Esophagus muscularis mucosa (tissue), 4 donors: ENCODE measurements at places on chromosomes 13 and 19. TPM values are rescaled to one million over a fixed set of nuclear protein-coding genes. Genes with fewer than 3 reads are reported as not detected.

DNA sequence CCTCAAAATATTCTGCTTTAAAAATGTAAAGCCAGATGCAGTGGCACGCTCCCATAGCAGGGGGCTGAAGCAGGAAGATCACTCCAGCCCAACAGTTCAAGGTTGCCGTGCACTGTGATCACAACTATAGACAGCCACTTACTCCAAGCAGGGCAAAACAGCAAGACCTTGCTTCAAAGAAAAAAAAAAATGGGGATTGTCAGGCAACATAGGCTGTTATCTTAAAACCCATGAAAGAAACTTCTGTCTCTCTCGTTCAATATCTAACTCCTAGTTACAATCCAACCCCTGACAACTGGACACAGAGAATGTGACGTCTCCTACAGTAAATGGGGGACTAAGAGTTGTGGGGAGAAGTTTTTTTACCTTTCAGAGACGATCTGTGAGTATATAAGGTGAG, 17.4 kb downstream of the ELF1 start:
- no peak for DNase-seq

DNA sequence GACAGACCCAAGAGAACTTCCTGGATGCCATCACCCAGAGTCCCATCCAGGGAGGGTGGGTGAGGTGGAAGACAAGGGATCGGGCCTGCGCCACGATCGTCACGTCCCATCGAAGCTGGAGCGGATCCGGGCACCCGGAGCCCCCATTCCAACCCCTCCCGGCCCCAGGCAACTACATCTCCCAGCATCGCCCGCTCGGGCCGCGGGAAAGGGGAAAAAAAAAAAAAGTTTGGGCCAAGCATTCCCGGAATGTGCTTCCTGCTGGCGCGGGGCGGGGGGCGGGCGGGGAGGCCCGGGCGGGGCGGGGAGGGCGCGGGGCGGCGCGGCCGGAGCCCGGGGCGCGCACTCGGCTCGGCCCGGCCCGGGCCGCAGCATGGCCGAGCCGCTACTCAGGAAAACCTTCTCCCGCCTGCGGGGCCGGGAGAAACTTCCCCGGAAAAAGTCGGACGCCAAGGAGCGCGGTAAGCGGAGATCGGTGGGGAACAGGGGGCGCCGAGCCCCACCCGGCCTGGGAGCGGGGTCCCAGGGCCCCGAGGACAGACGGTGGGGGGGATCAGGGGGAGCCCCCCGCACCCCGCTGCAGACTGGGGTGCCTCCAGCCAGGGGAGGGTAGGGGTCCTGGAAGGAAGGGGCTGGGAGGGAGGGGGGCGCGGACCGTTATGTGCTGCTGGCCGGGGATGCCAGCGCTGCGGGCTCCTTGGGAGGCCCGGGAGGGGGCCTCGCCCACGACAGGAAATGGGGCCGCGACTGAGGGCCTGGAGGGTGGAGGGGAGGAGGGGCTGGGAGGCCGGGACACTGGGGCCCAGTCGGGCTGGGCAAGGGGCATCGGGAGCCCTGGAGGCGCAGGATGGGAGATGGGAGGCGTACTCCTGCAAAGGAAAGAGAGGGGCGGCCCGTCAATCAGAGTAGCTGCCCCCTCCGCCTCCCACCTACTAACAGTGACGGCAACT, at the start of gene SYDE1:
TSS of gene SYDE1 (plus strand) at position 341 of the 950 bp plus-strand sequence. CDS start at position 374, 33 bp downstream.
- DNase-seq: no peak

DNA sequence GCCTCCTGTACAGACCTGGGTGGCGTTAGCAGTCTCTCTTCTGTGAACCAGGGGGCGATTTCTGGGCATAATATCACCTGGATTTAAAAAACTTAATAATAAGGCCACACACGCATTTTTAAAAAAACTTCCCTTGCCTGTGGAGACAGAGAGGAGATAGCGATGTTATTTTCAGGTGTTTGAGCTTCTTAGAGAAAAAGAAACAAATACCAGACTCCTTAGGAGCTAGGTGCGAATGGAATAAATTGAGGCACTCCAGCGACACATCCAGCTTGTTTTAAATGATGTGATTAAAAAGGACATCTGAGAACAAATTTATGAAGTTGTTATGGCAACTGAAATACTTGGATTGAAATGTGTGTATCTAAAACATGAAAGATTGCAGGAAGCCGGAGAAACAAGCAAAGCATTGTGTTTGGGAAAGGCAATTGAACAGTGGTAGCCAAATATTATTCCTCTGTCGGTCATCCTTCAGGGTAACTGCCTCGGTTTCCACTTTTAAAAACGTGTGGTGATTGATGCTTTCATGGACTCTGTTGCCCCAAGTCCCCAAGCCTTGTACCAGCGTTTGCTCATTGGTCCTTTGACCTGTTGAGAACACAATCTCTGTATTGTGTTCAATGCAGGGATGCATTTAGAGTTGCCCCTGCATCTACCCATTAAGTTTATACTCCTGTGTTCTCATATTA, 158.7 kb downstream of the TM9SF2 start:
- peak; percentile 21 for DNase-seq

DNA sequence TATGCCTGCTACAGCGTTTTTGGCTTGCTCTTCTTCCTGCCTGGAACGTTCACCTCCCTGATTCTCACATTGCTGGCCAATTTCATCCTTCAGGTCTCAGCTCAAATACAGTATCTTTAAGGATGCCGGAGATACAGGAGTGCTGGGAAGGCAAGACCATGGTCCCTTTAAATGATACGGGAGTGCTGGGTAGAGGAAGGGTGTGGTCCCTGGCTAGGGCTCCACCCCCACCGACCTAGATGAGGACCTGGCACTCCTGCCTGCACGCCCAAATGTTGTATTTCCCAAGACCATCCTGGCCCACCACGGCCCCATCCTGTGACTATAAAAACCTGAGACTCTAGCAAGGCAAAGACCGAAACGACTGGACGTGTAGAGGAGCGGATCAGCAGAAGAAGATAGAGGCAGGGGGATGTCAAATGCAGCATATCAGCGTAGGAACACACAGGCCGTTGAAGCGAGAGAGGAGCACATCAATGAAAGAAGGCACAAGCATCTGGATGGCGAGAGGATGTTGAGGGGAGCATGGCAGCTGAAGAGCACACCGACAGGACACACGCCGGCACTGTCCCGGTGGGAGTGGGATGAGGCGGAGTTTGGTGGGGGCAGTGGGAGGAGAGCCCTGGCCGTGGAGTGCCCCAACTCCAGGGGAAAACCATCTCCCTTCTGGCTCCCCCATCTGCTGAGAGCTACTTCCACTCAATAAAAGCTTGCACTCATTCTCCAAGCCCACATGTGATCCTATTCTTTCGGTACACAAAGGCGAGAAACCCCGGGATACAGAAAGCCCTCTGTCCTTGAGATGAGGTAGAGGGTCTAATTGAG, 74.0 kb downstream of the PCDH9 start:
- no peak for DNase-seq

DNA sequence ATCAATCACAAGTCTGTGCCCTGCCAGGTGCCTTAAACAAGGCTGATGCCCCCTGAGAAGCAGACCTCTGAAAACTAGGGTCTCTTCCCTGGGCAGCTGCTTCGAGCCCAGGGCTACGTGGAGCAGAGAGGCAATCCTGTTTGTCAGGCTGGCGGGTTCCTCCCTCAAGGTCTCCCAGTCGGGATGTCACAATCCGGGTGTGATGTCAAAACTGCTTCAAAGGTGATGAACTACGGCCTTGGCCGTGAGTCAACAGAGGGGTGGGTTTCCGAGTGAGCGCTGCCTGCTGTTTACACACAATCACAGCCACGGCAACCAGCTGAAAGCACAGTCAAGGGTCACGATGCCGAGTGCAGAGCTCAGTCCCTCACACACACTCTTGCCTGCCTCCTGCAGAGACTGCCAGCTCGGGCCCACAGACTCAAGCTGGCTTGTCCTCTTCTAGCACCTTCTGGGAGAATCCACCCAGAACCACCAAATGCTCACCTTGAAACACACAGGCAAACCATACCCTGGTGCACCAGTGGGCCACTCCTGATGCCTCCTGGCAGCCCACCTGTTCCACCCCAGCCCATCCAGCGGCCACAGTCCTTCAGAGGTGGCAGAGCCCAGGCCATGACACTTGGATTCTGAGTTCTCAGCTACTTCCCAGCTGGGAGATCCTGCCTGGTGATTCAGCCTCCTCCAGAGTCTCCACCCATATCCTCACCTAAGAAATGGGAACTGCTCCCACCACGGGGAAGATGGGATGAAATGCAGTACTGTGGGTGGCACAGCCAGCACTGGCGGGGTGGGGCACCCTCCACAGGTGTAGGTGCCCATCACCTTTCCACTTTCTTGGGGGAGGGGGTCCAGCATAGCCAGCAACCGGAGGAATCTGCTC, 6.8 kb downstream of the ELL start:
- no peak for DNase-seq

DNA sequence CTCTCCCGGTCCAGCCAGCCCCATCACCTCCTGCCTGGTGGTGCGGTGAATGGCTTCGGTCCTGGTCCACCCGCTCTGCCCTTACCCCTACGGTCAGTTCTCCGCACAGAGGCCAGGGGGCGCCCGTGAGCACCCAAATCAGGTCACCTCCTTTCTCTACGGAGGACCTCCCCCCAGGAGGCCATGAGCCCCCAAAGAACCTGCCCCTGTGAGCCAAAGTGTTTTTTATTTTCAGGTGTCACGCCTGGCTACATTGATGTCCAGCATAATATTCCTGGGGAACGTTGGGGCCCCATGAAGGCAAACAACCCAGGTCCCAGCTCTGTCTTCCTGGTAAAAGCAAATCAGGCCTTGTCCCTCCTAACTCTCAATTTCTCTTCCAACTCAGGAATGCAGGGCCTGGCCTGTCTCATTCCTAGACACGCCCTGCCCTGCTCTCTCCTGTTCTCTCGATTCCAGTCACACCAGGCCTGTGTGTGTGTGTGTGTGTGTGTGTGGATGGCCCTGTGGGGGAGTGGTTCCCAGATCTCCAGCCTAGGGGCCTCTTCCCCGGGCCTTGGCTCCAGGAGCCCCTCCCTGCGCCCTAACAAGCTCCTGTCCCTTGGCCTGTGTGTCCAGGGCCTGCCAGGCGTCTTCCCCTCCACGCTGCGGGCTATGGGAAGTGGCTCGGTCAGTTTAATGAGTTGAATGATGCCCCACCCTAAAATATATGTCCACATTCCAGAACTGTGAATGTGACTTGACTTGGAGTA, 9.7 kb upstream of the GIPC1 start:
- no peak for DNase-seq

GRCh38 chr13:111042661-111043226, 72.4 kb upstream of the ARHGEF7 start:
- DNase-seq: peak; percentile 92

GRCh38 chr13:75445717-75446499, 36.1 kb downstream of the TBC1D4 start:
- DNase-seq: no peak

DNA sequence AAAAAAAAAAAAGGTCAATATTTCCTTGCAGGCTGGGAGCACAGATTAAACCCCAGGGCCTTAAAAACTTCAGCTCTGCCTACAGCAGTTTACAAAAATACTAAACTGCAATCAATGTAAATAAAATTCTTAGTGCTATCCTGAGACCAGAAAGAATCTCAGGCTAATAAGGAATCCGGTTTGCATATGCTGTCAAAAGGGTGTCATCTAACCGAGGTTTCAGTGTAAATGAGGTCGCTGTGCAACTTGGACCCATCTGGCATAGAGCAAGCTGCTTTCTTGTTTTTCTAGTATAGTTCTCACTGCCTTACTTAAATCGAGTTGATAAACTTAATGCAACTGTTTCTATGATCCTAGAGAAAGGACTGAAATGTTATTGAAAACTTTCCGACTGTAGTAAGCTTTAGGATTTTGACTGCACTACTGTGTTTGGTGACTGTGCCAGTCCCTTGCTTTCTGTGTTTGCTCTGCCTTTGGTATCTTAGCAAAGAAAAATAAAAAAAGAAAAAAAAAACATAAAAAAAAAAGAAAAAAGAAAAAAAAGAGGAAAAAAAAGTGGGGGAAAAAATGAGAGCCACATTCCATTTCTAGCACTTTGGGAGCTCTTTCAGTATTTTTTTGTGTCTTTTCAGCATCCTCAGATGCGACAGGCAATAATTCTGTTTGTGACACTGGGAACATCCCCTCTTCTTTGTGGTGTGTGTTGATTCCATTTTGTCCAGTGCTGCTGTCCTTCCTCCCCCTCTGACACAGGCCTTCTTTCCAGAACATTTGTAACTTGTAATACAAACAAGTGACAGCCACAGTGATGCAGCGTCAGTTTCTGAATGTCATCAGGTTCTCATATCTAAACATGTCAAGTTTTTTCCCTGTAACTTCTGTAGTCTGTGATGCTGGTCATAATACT, 340.5 kb downstream of the ZNF536 start:
- no peak for DNase-seq

Gene ZNF709
- 2.0 TPM for total RNA-seq

Gene KIR2DL4
- not detected for total RNA-seq

Gene CRX
- not detected for total RNA-seq

Gene LSM14A
- 134 TPM for total RNA-seq

Gene AMH
- total RNA-seq: 0.50 TPM
